ENCODE measurements at places on chromosomes 1 and 21.
A peak's percentile ranks its signal among the peaks of the same experiment; 100 is the strongest.

GRCh38 chr1:172670791-172671190 lies 11.9 kb downstream of the FASLG start:
- no peak for DNase-seq

DNA sequence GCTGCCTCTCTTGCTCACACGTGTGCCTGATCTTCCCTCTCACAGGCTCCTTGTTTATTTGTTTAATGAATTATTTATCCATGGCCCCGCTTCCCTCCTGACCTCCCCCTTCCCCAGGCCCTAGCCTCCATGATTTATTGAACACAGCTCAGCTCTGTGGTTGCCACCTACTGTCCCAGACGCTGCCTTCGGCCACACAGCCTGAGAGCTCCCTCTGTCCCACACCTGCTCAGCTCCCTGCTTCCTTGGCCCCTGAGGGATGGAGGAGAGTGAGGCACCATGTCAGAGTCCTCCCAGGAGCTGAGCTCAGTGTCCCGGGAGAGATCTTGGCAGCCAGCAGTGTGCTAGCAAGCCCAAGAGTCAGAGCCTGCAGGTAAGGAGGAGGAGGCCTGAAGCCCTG lies 3.1 kb upstream of the EFNA3 start:
- peak; percentile 55 for DNase-seq

- no peak for DNase-seq
Observed at GRCh38 chr1:116367256-116367945, 5.6 kb upstream of the ATP1A1 start.

DNA sequence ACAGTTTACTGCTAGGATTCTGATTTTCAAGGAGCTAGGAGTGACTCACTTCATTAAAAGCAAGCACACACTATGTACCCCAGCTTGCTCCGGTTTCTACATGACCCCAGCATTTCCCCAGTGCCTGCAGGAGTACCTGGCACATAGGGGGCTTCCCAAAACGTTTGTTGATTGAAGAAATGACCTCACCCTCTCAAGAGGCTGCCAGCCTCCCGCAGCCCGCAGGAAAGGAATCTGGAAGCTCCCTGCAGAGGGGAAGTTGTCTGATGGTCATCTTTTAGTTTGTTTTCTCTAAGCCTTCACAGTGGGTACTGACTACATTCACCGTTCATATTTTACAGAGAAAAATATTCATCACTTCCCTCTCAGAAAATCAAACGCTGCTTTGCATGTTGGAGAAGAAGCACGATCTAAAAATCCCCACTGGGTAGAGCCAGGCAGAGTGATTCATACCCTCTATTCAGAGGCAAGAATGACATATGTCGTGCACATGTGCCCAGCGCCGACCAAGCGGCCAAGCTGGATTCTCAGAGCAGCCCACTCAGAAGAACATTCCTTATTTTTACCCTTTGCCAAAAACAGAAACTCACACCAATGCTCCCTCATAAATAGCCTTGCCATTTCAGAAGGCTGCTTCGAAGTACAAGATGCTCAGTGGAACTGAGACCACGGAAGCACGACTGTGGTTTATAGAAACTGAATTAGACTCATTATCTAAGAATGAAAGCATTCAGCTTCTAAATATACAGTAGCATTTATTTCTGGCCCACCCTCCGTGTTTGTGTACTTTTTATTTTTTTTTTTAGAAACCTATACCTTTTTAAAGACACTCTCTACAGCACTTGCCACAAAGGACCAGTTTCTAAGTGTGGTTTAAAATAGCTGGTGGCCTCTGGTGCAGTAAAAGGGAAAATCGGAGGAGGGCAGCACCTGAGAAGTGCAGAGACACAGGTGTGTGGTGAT lies 143.2 kb downstream of the MIS18A start:
- DNase-seq: no peak

DNA sequence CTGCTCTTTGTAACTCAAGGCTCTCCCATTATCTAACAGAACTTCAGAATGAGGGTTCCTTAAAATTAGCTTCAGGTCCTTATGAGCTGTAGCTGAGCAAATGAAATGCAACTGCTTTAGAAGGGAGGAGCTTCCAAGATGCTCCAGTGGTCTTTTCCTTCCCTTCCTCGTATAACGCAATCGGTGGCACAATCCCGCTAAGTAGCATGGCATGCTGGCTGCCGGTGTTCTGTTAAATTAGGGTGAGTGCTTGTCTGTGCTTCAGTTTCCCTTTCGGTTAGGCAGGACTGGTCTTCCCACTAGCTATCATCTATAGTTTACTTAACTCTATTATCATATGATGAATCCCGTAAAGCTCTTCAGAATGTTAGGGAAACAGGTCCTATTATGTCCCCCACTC lies 917 bp downstream of the KIAA0040 start:
- DNase-seq: no peak

GRCh38 chr21:37548521-37548981 lies 182.0 kb downstream of the DYRK1A start:
- DNase-seq: no peak

- no peak for DNase-seq
Observed at GRCh38 chr1:183734543-183735036, 70.3 kb upstream of the RGL1 start.

- DNase-seq: peak; percentile 33
Observed at GRCh38 chr1:39105061-39105840, 79.1 kb downstream of the NDUFS5 start.

DNA sequence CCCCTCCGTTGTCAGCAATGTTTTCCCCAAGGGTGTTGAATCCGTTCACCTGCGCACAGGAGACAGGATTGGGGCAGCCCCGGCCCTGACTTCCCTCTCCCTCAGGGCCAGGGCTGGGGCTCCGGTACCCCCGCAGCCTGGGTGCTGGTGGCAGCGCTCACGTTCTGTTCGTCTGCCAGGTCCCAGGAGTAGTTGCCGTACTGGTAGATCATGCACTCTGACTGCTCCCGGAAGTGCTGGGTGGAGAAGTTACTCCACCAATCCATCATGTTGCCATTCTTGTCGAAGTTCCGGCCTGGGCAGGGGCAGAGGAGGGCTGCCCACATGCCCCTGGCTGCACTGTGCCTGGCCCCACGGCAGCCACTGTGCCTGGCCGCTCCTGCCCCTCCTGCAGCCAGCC lies 6.1 kb downstream of the PRXL2B start:
- no peak for DNase-seq

DNA sequence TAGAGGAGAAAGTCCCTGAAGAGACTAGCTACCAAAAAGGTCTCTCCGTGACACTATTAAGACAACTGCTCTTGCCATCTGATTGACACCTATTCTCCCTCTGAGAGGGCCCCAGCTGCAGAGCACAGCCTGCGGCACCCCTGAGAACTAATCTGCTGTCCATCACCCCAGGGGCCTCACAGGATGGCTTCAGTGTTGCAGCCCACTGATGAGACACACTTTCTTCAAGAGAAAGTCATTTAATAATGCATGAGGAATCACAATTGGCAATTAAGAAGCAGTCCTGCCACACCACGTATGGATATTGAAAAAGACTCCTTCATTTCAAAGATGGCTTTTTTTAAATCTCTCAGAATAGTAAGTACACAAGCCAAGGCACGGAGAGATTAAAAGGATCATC lies 48.9 kb downstream of the CAPN8 start:
- DNase-seq: no peak

- no peak for DNase-seq
Observed at GRCh38 chr21:38474124-38474523, 24.2 kb downstream of the ERG start.

- no peak for DNase-seq
Observed at GRCh38 chr1:35863881-35864625, 19.0 kb upstream of the AGO1 start.

DNA sequence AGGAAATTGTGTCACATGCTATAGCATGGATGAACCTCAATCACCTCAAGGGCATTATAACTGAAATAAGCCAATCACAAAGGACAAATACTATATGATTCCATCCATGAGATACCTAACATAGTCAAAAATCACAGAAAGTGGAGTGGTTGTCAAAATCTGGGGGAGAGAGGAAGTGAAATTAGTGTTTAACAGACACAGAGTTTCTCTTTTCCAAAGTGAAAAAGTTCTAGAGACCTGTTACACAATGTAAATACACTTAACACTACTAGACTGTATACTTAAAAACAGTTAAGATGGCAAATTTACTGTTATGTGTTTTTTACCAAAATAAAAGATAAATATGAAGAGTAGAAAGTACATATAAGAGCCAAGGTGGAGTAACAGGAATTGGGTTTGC lies 31.8 kb downstream of the ZNF644 start:
- DNase-seq: no peak

DNA sequence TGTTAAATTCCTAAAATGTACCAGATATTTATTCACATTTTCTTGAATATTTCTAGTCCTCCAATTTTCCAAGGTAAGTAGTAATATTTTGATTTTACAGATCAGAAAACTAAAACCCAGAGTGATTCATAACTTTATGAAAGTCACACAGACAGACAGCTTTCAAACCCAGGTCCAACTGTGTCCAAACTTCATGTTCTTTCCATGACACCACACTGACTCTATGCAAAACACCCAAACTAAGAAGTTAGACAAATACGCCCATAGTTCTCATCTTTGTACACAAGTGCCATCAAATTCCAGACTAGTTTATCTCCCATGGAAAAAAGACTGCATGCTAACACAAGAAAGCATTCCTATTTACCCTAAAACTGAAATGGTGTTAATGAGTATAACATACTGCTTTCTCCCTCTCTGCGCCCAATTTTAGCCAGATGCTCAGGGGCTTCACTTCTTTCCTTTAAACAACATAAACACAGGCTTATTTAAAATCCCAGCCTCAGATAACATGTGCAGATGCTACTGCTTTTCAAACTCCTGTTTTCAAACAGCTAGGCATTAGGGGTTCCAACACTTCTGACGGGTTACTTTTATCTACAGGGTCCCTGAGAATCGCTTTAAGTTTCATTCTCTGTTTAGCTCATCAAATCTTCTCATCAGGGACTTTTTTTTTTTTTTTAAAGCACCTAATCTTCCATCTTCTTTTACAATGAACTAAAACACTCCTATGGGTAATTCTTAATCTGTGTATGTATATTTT lies 44.6 kb downstream of the WASF2 start:
- DNase-seq: no peak

- DNase-seq: no peak
Observed at GRCh38 chr1:30044656-30045144, 678.7 kb downstream of the MATN1 start.

DNA sequence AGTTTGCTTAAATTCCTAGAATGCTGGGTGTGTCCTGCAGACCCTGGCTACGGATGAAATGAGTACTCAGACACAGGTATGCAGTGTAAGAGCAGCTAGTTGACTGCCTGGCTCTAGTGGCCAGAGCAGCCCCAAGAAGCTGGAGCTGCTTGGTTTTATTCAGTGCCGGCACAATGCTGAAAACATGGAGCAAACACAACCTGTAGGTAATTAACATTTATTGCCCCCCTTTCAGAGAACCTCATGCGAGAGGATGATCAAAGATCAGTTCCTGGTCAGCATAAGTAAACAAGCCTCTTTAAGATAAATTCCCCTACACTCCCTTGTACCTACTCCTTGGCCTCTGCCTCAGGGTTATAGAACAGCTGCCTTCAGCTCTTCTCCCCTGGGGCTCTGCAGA lies 43.2 kb downstream of the MRPS6 start:
- no peak for DNase-seq

- DNase-seq: no peak
Observed at GRCh38 chr1:241579434-241579833, 47.3 kb downstream of the KMO start.

Data from COR-L47 (cell line).